CD4-positive, alpha-beta T cell (primary cell): ENCODE measurements at places on chromosomes 12 and 14.

DNA sequence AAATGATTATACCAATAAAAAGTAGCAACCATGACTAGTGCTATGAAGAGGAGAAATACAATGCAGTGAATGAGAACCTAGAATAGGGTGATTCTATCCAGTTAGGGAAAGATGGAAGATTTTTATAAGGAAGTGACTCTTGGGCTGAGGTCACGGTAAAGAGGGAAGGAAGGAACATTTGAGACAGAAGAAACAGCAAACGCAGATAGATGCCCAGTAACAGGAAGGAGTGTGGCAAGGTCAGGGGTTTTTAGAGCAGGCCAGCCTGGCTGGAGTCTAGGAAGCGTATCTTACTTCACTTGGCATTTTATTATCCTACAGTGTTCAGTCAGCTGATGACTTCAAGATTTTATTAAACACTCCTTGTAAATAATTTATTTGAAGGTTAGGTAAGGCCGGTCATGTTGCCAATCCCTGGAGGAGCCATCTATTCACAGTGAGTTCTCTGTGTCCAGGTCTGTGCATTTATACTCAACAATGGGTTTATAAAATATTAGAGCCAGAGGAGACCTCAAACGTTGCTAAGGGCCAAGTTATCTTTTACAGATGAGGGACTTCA, 170.6 kb downstream of the PRKCH start:
- no peak for DNase-seq

GRCh38 chr12:41959271-41959670, 185.4 kb downstream of the GXYLT1 start:
- DNase-seq: no peak

- DNase-seq: no peak
Measured at GRCh38 chr14:64628940-64629408, 75.2 kb upstream of the PLEKHG3 start.

DNA sequence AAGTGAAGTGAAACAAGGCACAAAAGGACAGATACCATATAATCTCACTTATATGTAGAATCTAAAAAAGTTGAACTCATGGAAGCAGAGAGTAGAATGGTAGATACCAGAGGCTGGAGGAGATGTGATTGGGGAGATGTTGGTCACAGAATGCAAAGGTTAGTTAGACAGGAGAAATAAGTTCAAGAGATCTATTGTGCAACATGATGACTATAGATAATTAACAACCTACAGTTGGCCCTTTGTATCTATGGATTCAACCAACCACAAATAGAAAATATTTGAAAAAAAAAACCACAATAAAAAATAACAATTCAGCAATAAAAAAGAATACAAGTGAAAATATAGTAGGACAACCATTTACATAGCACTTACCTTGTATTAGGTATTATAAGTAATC, 19.3 kb downstream of the CRADD start:
- DNase-seq: no peak

- no peak for DNase-seq
Measured at GRCh38 chr12:107458163-107458562, 227.4 kb upstream of the PWP1 start.

DNA sequence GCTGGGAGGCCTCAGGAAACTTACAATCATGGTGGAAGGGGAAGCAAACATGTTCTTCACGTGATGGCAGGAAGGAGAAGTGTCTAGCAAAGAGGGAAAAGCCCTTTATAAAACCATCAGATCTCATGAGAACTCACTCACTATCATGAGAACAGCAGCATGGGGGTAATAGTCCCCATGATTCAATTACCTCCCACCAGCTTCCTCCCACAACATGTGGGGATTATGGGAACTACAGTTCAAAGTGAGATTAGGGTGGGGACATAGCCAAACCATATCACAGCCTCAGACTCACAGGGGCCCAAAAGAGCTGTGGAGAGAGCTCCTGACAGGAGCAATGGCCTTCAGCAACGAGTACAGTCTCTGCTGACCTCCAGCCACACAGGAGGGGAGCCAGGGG, 151.4 kb downstream of the GXYLT1 start:
- DNase-seq: no peak

GRCh38 chr12:88946372-88946997, 366.2 kb upstream of the KITLG start:
- no peak for DNase-seq

DNA sequence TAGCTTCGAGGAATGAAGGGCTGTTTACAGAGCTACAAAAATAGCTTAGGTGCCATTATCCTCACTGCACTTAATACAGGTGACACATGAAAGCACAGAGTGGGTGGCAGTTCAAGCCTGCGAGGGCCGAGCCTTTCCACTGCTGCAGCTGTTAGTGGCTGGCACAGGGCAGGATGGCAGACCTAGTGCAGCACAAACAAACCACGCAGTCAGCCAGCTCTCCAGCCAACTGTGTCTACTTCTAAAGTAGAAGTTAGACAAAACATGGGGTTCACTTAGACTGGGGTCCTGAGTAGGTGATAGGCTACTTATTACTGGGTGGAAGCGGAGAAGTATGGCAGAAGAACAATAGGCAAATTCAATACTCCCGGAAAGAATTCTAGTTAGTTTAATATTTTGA, 95.4 kb downstream of the DUSP16 start:
- peak; percentile 42 for DNase-seq

- no peak for DNase-seq
Measured at GRCh38 chr14:54411371-54411770, 14.6 kb downstream of the CDKN3 start.

DNA sequence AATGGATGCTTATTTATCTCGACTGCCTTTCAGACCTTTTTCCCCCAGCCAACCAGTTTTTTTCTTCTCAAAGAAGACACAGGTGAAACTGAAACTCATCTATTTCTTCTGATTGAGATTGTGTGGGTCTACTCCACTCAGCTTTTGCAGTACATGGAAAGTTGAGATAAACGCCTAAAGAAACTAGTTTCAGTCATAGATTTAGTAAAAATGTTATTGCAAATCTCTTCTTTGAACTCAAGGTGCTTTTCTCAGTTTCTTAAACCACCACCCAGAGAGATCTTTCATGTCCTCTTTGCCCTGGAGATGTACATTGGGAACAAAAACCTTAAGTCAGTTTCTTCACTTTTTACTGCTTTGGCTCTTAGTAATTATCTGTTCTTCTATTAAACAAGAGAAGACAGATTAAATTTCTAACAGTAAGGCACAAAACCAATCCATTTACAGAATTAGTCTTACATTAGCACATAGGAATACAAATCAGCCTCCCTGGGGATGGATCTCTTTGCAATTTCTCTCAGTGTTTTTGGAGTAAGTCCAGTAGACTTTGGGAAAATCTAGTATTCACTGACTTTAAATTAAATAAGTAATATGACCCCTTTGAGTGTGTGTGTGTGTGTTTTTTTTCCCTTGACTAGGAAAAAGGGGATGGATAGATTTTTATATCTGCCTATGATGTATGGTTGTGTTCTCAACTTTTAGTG, 11.6 kb downstream of the FBXW8 start:
- DNase-seq: no peak

GRCh38 chr12:122928404-122929147, 32.7 kb upstream of the VPS37B start:
- DNase-seq: no peak

GRCh38 chr12:5259523-5259922, 172.4 kb upstream of the NTF3 start:
- DNase-seq: no peak
